NCI-H226 (cell line): ENCODE measurements at places on chromosomes 7 and 10.

GRCh38 chr10:58796824-58797223 is 284.2 kb downstream of the BICC1 start:
- DNase-seq, result no peak

DNA sequence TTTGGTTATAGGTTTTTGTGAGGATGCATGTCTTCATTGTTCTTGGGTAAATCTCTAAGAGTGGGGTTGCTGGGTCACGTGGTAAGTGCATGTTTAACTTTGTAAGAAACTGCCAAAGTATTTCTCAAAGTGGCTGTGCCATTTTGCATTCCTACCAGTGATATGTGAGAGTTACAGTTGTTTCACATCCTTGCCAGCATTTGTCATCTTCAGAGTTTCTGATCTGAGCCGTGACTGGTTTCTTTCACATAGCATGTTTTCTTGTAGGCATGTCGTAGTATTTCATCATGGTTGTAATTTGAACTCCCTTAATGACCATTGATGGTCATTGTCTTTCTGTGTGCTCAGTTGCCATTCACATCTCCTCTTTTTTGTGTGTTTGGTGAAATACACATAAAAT is 286.0 kb downstream of the RNLS start:
- no peak for DNase-seq

DNA sequence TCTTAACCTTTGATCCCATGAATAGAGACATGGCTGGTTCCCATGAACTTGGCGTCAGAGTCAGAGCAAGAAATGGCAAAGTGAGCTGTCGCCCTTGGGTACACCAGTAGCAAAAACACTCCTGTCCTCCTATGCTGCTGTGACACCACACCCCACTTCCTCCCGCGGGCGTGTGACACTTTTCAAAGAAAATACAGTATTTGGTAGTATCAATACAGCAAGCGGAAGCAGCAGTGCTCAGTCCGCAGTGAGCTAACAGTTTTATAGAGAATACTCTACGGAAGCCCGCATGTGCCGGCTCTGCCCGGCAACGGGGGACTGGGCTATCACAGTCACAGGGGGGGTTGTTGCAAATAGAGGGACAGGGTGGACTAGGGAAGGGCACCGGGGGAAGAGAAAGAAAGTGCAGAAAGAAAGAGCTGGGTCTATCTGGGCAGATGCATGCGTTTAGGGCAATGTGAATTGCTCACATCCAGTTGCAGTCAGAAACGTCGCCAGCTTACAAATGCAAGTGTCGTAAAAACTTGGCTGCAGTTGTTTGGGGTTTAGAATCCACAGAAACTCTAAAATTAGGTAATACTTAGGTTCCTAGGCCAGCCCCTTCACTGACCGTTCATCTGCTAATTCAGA is 49.8 kb downstream of the PRKCQ start:
- no peak for DNase-seq

DNA sequence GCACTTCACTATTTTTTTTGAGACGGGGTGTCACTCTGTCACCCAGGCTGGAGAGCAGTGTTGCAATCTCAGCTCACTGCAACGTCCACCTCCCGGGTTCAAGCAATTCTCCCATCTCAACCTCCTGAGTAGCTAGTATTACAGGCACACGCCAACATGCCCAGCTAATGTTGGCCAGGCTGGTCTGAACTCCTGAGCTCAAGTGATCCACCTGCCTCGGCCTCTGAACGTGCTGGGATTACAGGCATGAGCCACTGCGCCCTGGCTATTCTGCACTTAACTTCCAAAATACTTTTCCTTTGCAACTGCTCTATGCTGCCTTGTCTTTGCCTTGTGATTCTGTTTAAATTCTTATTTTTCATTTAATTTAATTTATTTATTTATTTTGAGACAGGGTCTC is 67.0 kb upstream of the ZNF479 start:
- DNase-seq, result no peak

DNA sequence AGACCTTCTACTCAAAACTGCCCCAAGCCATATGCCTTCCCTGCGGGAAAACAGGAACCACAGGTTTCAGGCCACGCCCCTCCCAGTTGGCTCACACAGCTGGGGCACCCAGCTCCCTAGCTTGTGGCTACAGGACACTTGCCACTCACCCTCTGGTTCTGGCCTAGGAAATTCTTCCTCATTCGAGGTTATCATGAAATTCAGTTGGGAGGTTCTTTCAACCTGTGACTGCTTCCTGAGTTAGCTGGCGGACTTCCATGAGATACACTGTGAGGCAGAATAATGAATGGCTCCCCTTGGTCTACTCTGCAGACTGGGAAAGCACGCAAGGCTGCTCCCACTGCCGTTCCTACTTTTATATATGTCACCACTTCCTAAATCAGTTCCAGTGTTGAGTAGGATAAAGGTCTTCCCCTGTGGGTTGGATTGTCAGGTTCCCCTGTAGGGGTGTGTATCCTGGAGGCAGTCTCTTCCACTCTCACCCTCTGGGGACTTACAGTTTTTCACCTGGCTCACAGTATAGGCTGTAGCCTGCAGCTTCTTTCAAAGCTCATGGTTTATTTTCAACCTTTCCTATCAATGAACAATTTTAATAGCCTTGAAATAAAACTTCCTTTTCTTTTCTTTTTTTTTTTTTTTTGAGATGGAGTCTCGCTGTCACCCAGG is 37.0 kb downstream of the GPR22 start:
- DNase-seq, result peak; percentile 96

- DNase-seq, result no peak
Measured at GRCh38 chr7:121608785-121609184, 212.7 kb upstream of the FAM3C start.

- no peak for DNase-seq
Measured at GRCh38 chr7:14340393-14341074, 351.1 kb upstream of the ETV1 start.

GRCh38 chr10:86349474-86349873 is 17.1 kb downstream of the GRID1 start:
- DNase-seq, result peak; percentile 11

DNA sequence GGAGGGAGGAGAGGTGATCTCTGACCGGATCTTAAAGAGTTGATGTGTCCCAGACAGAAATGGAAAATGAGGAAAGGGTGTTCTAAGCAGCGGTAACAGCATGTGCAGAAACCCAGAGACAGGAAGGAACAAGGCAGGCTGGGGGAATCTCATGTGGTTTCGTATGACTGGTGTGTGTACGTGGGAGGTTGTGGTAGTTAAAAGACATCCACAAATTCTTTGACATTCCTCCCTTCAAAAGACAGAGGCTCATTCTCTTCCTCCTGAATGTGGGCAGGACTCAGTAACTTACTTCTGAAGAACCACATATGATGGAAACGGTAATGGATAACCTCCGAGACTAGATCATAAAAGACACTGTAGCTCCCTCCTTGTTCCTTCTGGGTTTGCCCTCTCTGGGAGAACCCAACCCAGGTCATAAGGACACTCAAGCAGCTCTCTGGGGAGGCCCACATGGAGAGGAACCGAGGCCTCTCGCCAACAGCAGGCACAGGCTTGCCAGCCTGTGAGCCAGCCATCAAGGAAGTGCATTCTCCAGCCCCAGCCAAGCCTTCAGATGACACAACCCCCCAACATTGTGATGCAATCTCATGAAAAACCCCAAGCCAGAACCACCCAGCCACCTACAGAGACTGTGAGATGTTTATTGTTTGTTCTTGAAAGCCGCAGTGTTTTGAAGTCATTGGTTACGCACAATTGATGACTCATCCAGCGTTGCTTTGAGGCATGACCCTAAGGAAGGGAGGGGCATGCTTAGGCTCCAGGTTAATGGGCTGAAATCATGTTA is 116.0 kb downstream of the SLIT1 start:
- no peak for DNase-seq

GRCh38 chr7:25849500-25850184 is 302.4 kb upstream of the NFE2L3 start:
- peak; percentile 92 for DNase-seq

GRCh38 chr7:84191842-84192241 is 2.7 kb downstream of the SEMA3A start:
- DNase-seq, result no peak

DNA sequence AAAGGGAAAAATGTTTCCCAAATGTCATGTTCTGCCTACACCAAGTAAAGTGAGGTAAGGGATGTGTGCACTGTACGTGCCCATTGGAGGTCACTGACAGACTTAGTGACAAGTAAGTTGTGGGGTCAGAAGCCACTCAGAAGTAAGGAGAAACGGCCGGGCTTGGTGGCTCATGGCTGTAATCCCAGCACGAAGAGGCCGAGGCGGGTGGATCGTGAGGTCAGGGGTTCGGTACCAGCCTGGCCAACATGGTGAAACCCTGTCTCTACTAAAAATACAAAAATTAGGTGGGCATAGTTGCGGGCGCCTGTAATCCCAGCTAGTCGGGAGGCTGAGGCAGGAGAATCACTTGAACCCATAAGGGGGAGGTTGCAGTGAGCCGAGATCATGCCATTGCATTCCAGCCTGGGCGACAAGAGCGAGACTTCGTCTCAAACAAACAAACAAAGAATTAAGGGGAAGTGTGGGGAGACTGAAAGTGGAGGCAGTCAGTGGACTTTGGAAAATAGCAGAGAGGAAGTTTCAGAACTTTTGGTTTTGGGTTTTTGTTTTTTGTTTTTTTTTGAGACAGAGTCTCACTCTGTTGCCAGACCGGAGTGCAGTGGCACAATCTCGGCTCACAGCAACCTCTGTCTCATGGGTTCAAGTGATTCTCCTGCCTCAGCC is 114.8 kb downstream of the WDFY4 start:
- DNase-seq, result no peak

GRCh38 chr10:95097805-95098204 is 28.5 kb upstream of the CYP2C8 start:
- DNase-seq, result no peak

- no peak for DNase-seq
Measured at GRCh38 chr10:36712695-36713094, 412.7 kb upstream of the ANKRD30A start.

- DNase-seq, result no peak
Measured at GRCh38 chr7:332020-332517, 42.1 kb downstream of the FOXL3 start.

DNA sequence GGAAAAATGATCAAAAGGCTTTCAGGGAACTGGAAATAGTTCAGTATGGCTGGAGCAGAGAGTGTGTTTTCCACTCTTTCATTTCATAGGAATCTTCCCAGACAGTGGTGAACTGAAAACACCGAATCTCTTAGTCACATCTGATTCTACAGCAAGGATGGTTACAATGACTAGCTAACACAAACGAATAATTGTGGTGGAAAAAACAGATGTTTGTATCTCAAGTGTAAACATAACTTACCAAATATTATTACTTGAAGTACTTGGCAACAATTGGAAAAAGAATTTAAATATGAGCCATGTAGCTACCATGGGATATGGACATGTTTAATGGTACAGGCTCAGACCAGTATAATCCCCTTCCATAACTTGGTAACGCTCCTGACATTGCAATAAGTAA is 21.1 kb upstream of the BPGM start:
- DNase-seq, result no peak

GRCh38 chr10:29023678-29024077 is 265.2 kb upstream of the LYZL1 start:
- no peak for DNase-seq
